NCI-H1417 treated with DMSO at 0.1 percent for 48 hours (cell line): ENCODE measurements at places on chromosomes 1 and 21.

DNA sequence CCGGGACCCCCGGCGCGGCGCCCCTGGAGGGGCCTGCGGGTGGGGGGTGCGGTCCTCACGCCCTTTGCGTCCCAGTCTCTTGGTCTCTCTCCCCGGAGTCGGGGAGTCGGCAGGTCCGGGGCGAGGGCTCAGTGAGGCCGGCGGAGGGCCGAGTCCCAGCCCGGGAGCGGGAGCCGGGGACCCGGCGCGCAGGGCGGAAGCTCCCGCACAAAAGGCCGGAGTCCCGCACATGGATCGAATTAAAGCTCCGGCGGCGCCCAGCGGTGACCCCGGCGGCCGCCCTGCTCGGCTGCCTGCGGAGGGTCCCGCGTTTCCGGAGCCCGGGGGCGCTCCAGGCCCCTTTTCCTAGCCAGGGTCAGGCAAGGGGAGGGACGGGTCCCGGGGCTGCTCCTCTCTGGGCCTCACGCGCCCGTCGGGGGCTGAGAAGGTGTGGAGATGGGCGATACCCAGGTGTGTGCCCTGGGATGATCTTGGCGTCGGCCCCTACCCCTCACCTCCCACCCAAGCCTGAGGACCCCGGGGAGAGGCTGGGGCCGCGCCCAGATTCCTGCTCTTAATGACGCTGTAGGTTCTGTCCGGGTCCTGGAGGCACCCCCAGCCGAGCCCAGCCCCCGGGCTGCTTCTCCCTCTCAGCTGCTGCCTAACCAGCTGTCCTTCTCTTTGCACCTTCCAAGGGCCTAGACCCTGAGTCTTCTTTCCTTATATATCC is 512 bp downstream of the FBLIM1 start:
- no peak for DNase-seq

GRCh38 chr1:83698644-83699043 is 300.3 kb downstream of the TTLL7 start:
- DNase-seq: no peak

DNA sequence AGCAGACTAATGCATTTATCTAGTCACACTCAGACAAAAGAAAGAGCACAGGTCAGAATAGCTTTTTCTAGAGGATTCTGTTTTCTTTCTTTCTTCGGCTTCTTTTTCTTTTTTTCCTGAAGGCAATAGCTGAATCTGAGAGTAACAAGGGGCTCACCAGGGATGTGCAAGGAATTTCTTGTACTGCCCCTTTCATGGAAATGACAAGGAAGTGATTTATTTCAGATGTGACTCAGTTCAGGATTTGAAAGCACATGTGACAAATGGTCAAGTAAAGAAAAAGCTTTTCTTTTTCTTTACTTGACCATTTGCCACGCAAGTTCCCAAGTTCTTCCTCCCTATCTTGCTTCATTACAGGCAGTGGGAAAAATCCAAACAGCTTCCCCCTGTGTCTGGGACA is 202.0 kb downstream of the GABPA start:
- no peak for DNase-seq

GRCh38 chr21:42569732-42570301 is 56.2 kb downstream of the SLC37A1 start:
- no peak for DNase-seq

GRCh38 chr1:22142315-22143064 is 407 bp downstream of the WNT4 start:
- no peak for DNase-seq

- DNase-seq: no peak
Observed at GRCh38 chr1:3669971-3670431, 17.7 kb downstream of the TP73 start.

DNA sequence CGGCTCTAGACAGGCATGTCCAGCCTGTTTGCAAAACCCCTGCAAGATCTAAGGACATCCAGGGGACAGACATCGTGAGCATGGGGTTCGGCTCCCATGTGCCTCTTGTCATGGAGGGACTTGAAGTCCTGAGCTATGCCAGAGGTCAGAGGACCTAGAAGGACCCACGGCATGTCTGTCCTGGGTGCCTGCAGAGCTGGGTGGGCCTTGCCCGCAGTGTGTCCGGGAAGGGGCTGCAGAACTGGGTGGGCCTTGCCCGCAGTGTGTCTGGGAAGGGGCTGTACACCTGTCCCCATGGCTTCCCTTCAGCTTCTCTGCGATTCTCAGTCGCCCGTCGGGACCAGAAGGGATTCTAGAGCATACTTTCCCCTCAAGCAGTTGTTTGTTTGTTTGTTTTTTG is 20.0 kb upstream of the TRAPPC10 start:
- DNase-seq: no peak

- DNase-seq: no peak
Observed at GRCh38 chr21:46188226-46189212, 4.3 kb upstream of the SPATC1L start.

DNA sequence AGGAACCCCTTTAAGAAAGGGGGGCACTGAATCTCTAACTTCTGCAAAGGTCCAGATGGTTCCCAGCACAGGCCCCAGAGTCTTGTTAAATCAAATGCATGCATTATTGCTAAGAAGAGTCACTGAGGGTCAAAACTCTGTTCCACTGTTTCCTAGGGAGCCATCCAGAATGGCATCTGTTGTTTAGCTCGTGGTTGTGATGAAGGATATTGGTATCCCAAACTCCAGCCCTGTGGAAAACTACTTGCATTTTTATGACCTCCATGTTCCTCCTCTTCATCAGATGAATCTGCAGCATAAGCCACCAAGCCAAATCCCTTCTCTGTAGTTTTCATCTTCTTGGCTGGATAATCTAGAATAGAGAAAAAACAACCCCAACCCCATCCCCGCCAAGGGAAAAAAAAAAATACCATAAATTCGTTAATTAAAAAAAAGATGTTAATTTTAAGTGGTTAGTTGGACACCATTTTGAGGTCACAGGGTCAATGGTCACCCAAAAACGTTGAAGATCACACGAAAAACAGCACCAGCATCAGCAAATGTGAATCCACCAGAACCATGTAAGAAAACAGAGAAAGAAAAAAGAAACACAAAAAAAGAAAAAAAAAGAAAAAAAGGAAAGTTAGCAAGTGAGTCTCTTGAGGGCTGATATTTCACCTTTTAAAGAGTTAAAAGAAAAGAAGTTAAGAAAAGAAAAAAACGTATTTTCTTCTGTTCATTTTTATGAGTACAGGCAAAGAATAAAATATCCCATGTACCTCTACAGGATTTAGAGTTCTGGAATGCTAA is 3.0 kb upstream of the RIT1 start:
- no peak for DNase-seq

DNA sequence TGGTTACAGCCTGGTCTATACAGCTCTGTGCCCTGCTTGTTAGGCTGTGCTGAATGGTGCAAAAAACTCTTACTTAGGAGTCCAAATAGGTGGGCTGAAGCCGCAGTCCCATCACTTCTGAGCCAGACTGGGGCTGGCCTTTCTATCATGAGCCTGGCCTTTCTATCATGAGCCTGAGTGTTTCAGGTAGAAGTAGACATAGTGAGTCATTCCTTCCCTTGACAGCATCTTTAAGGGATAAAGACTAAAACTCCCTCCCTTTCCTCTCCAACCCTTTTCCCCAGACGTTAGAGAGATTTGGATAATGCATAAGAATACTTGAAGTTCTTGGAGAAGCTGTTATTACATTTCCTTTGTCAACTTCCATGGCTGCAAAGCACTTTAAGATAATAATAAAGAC is 46.5 kb upstream of the PARP1 start:
- DNase-seq: no peak

DNA sequence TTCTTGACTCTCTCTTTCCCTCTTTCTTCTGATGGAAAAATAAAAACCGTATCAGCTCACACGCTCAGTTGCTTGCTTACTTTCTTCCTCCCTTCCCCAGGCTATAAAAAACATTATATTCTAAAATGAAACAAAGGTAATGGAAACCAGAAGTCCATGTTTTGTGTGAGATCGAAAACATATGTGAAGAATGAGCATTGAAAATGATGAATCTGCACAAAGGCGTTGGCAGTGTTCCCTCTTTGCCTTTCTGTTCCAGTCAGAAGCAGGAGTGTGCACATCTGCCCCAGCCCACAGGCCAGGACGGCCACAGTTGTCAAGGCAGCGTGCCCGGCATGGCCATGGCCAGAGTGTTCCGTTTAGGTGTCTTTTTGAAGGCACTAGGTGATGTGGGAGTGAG is 185.3 kb upstream of the USP24 start:
- no peak for DNase-seq

DNA sequence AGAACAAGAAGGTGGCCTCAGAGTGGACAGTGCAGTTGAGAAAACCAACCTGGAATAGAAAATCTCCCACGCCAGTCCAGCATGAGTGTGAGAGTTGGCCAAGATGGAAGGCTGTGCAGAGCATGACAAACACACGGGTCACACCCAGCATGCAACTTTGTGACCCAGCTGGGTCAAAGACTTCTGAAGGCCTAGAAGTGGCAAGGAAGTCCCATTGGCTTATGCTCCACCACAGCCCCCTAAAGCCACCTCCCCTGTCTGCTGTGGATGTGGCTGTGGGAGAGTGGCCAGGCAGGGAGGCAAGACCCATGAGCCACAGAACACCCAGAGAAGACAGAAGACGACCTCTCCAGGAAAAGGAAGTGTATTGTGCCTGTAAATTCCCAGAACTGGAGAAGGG is 13.6 kb downstream of the BATF3 start:
- DNase-seq: no peak

DNA sequence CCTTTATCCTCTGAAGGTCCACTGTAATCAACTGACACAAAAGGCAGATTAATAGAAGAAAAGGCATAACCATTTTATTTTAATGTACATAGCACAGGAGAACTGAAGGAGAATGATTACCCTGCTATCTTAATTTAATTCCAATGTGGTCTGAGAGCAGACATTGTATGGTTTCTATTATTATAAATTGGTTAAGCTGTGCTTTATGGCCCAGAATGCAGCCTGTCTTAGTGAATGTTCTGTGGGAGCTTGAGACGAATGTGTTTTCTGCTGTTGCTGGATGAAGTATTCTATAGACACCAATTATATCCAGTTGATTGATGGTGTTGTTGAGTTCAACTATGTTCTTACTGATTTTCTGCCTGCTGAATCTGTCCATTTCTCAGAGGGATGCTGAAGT is 25.0 kb upstream of the SLC2A1 start:
- no peak for DNase-seq

GRCh38 chr21:43911015-43911934 is 46.3 kb downstream of the AGPAT3 start:
- no peak for DNase-seq

DNA sequence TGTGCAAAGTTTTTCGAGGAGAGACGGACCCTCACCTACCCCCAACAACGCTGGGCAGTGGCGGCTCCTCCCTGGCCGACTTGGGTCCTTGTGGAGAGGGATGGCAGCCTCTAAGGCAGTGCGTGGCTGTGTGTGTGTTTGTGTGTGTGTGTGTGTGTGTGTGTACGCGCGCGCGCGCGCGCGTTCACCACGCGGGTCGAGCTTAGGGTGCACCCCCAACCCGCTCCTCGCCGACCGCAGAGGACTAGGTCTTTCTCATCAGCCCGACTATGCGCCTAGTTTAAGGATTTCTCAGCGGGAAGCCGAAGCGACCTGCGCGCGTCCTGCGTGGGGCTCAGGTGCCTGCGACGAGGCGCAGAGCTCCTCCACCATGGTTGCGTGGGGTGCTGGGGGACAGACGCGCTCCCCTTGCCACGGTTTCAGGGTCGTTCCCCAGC is 940 bp downstream of the SOX13 start:
- DNase-seq: no peak

GRCh38 chr21:17387030-17387617 is 125.7 kb upstream of the CXADR start:
- peak; percentile 66 for DNase-seq

DNA sequence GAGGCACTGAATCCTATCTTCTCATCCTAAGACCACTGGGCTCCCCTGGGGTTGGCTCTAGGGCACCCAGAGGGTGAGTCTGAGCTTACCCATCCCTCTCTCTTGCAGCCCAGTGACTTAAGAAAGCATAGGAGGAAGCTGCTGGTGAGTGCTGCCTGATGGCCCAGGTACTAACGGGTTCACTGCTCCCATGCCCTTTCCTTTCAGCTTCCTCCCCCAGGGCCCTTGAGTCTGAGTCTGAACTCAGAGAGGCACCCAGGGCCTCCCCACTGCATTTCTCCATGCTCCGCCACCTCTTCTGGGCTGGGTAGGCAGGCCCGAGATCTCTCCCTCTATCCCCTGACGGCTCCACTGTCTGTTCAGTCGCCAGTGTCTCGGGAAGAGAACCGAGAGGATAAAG is 29.7 kb downstream of the PPFIA4 start:
- DNase-seq: no peak

DNA sequence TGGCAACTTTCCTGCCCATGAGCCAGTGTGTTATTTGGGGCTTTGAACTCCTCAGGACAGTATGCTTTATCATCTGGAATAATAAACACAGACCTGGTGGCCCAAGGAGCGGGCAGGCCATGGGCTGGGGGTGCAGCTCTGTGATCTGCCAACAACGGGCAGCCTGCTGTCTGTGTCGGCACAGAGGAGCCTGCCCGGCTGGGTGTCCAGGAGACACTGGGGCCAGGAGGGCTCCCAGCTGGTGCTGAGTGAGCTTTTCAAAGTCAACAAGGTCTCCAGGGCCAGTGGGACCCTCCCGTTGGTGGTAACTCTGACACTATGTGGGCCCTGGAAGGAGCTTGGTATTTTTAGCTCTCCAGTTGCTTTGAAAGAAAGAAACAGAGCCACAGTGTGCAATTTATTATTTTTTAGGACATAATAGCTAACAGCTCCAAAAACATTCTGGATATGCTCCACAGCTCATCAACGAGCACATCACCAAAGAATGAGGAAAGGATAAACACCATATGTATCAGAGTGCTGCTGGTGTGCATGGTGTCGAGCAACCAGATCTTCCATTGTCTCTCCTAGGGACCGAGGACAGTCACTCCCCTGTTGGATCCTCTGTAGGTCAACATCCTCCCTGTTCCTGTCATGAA is 488.7 kb upstream of the USP24 start:
- no peak for DNase-seq

GRCh38 chr1:20100632-20101355 is 18.5 kb downstream of the PLA2G2D start:
- no peak for DNase-seq

DNA sequence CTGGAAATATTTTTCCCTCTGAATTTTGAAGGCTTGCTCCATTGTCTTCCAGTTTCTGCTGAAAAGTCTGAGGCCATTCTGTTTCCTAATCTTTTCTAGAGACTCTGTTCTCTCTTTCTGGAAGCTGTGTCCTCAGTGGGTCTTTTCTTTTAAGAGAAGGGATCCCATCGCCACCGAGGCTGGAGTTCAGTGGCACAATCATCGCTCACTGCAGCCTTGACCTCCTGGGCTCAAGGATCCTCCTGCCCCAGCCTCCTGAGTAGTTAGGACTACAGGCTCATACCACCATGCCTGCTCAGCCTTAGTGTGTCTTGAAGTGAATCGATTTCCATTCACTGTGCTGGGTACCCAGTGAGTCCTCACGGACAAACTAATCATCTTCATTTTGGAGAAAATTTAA is 9.6 kb upstream of the LRP8 start:
- DNase-seq: no peak
